ENCODE measurements at places on chromosomes 11 and 22. TPM values are rescaled to one million over a fixed set of nuclear protein-coding genes. Genes with fewer than 3 reads are reported as not detected.

Gene KRTAP5-10
- total RNA-seq, result not detected

- no peak for DNase-seq
These were observed 38.2 kb downstream of the SCUBE1 start for GRCh38 chr22:43304831-43305590.

GRCh38 chr11:69797737-69798528 lies 21.3 kb downstream of the FGF3 start:
- no peak for DNase-seq

DNA sequence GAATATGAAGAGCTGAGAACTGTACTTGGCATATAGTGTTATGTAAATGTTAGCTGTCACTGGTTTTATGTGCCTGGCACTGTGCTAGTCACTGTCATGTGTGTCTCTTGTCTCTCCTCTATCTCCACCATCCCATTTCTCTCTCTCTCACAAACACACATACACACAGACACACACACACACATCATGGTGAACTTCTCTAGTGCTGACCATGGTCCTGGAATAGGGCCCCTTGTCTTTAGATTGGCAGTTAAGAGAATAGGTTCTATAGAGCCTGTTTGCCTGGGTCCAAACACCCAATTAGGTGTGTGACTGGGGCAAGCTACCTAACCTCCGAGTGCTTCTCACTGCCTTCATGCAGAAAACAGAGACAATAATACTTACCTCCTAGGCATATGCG lies 109.7 kb upstream of the NARS2 start:
- DNase-seq, result no peak

DNA sequence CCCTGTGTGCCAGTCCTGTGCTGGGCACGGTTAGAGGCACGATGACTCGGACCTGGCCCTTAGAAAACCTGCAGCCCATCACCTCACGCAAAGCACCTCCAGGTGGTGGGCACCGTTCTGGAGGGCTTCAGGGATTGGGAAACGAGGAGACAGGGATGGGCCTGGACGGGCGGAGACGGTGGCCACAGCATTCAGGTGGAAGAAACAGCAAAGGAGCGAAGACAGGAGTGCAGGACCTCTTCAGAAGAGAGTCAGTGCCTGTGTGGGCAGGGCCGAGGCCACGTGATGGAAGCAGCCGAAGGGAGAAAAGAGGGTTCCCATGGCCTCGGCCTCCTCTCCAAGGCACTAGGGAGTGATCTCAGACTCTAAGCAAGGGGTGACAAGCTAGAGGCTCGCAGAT lies 8.1 kb upstream of the SLC22A12 start:
- DNase-seq, result no peak
